ENCODE measurements at places on chromosomes 11 and 22.

- no peak for DNase-seq
Measured at GRCh38 chr22:19942157-19943081, 801 bp upstream of the TXNRD2 start.

DNA sequence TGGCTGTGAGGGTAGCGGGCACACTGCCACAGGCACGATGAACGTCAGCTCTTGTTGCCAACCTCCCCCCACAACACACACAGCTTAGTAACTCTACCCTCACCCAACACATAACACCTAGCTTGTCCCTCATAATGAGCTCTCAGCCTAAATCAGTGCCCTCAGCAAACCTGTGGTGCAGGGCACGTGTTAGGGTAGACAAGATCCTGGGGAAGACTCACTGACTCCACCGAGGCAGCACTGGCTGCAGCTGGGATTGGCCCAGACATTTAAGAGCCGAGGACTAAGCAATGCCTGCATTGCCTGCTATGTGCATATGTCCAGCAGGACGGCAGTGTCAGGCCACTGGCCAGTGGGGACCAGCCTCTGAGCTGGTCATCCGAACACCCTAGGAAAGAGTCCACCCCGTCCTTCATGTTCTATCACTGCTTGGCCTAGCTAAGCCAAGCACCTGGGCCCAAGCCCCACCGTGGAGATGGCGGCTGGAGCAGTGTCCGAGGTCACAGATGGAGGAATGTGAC is 32.9 kb upstream of the TRIM29 start:
- no peak for DNase-seq

DNA sequence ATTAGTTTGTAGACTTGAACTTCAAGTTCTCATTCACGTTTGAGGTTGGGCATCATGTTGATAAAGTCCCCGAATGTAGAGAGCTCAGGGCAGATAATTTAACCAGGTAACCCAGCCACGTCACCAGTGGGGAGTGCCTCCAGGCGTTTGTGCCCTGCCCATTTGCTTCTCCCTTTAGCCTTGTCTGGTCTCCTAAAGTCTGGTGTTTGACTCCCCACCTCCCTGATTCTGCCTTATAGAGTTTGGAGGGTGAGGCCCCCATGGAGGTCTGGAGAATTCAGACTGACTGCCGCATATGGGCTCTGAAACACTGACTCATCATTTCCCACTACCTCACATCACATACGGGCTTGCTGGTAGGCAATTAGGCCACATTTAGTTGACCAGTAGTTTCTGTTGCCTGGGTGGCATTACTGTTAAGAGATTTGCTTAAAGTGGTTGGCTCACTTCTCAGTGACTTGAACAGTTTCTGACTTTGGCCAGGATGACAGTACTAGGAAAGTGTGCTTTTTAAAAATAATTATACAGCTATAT is 99.3 kb upstream of the GAL start:
- no peak for DNase-seq

DNA sequence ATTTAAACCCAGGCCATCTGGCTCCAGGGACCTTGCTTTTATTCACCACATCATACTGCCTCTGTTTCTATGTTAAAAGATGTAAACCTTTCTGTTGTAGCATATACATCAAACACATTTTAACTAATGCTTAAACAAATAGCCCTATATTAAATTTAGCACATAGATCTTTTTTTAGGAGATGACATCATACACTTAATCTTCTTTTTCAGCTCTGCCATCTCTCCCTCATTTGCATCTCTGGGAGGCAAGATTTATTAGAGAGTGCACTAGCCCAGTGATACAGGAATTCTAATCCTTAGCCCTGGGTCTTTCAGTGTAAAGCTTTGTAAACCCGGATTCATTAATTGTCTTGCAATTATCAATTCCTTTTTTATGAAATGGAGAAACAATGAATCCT is 13.6 kb downstream of the OR5D16 start:
- DNase-seq, result no peak

DNA sequence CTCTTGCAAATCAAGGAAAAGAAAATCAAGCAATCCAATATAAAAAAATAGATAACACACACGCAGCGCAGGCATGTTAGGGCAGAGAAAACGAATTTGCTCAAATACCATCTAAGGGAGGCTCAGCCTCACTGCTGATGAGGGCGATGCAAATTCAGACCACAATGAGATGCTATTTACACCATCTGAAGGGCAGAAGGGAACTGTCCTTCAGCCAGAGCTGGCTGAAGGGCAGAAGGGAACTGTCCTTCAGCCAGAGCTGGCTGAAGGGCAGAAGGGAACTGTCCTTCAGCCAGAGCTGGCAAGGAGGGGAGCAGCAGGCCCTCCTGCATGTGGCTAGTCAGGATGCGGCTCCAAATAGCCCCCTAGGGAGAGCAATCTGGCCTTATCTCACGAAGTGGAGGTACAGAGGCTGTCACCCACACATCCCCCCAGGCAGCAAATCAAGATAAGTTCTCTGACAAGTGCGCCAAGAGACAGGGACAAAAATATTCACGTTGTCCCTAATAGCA is 7.6 kb upstream of the SLC39A13 start:
- peak; percentile 25 for DNase-seq

DNA sequence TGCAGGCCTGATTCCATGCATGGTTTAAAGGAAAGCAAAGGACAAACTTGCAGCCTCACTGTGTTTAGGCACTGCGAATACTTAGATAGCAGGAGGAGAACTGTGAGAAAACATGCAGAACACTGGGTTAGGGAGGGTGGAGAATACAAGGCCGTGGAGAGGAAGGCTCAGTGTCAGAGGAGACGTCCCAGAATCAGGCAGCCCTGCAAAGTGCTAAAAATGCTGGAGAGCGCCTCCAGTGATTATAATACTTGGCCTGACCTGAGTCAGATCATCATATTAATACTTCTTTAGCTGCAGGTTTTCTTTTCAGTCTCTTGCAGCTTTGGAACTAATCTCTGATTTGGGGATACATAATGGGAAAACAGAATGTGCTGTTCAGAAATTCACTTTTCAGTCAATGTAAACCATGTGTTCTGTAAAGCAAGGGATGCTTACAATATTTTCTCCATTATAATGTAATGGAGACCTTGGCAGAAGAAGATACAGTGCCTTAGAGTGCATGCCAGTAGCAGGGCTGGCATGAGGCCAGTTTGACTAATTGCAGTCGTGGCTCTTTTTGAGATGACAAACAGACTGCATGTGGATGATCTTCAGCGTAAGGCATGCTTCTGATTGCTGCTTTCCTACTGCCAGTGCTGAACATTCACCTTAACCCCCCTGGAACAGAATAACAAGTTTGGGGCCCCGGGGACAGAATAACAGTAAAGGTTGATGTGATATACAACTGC is 16.8 kb downstream of the EXT2 start:
- no peak for DNase-seq

- DNase-seq, result no peak
Measured at GRCh38 chr11:74025467-74026166, 16.7 kb upstream of the UCP3 start.

DNA sequence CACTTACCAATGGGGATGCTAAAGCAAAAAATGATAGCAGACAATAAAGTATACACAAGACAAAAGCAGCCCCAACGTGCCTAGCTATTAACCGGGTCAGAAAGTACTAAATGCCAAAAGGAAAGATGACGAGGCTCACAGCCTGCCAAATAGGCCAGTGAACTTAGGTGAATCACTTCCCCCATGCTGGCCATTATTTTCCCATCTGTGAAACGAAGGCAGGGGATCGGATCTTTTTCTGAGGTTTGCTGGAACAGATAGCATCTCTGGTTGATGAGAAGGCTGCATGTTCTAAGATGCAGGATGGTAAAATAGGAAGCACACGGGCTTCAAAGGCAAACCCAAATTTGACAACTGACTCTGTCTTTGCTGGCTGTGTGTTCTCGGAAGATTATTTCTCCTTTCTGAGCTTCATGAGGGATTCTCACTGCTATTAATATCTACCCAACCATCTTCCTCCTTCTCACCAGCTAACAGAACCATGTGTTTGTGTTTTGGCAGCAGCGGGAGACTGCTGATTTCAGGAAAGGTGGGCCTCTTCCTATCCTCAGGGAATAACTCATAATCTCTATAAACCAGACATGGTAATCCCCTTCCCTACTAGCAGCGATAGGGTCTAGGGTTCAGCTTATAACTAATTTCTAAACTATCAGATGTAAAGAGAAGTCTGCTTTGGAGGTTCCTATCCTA is 390.7 kb downstream of the LARGE1 start:
- no peak for DNase-seq

- peak; percentile 59 for DNase-seq
Measured at GRCh38 chr11:73787051-73787642, 527 bp upstream of the MRPL48 start.

GRCh38 chr22:49629586-49630447 is 197.9 kb downstream of the BRD1 start:
- DNase-seq, result no peak

DNA sequence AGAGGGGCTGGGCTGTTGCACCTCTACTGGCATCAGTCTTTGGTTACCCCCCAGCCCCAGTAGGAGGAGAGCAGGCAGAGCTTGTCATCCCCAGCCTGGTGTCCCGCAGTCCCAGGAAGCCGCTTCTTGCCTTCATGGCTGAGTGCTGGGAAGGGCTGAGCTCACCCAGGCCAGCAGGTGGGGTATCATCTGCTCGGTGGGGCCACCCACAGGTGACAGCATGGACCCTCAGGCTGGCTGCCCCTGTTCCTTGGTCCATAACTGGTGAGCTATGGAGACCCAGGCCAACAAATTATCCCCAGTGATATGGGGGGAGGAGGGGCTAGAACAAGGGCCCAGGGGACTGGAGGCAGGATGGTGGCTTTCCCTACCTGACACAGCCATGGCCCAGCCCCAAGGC is 6.5 kb upstream of the RHOD start:
- DNase-seq, result peak; percentile 37

GRCh38 chr11:8512547-8512946 is 81.5 kb downstream of the STK33 start:
- no peak for DNase-seq

DNA sequence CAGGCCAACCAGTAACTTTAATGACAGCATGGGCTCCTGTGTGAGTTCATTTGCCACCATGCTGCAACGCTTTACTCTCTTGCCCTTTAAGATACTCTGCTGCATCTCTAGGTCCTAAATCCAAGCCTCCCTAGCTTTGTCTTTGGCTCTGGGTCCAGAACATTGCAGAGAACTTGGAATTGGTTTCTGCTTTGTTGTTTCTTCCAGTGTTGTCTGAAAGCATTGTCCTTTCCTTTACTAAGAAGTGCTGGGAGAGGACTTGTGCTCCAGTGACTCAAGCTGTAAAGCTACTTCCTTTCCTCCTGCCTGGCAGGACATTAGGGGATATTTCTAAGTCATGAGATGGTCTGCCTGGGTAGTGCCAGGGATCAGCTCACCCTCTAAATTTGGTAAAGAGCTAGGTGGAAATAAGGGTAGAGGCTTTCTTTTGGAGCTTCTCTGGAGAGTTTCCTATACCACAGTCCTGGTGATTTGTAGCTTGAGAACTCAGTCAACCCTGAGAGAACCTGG is 202.5 kb upstream of the CADM1 start:
- DNase-seq, result no peak

DNA sequence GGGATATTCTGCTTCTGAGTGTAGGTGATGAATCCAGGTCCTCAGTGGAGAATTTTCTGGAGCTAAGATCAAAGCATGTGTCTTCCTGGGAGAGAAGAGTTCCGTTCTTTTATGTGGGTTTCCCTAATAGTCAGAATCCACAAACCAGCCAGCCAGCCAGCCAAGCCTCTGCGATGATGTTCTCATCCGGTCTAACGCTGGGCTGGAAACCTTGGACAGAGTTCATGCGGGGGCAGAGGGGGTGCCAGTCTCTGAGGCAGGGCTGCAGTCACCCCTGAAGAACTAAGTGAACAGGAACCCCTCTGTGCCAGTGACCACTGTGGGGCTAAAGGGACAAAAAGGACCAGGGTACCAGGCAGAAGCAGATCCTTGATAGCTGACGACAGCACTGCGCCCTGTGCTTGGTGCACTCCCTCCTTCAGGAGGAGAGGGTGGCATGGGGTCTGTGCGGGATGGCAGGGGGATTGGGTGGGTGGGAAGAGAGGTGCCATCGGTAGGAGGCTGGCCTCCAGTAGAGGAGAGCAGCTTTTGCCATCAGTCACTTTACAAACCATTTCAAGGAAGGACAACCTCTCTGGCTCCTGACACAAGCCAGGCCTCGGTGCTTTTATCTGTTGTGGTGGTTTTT is 27.1 kb downstream of the ADAMTS15 start:
- DNase-seq, result no peak

- no peak for DNase-seq
Measured at GRCh38 chr22:30607300-30607930, 441 bp downstream of the TCN2 start.

DNA sequence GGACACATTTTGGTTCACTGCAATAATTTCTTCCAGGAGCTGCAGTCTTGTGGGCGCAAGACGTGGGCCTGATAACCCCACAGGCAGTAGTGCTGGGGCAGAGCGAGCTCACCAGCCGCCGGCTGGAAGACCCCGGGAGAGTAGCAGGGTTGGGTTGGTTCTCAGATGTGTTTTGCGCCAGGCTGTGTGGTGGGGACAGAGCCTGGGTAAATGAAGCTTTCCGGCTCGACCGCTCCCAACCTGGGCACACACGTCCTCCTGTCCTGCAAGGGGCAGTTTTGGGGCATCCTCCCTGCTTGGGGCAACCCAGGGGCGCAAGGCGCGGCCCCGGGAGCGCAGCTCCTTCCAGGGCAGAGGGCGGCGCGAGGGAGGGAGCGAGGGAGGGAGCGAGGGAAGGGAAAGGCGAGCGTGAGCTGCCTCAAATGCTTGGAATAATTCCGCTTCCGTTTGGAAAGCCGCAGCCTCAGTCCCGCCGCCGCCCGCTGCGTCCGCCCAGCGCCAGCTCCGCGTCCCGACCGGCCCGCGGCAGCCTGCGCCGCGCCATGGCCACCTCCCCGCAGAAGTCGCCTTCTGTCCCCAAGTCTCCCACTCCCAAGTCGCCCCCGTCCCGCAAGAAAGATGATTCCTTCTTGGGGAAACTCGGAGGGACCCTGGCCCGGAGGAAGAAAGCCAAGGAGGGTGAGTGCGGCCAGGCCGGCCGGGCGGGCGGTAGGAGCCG is at the start of gene PARVA:
PARVA (plus strand) TSS at position 466 of the 718 bp plus-strand sequence; CDS start at position 543, 77 bp downstream.
- DNase-seq, result peak; percentile 84

GRCh38 chr22:45692549-45692948 is 20.9 kb downstream of the ATXN10 start:
- no peak for DNase-seq

- DNase-seq, result peak; percentile 69
Measured at GRCh38 chr11:117875382-117876058, 938 bp downstream of the FXYD6 start.

- peak; percentile 0 for DNase-seq
Measured at GRCh38 chr22:35837101-35837727, 119.5 kb downstream of the APOL5 start.

DNA sequence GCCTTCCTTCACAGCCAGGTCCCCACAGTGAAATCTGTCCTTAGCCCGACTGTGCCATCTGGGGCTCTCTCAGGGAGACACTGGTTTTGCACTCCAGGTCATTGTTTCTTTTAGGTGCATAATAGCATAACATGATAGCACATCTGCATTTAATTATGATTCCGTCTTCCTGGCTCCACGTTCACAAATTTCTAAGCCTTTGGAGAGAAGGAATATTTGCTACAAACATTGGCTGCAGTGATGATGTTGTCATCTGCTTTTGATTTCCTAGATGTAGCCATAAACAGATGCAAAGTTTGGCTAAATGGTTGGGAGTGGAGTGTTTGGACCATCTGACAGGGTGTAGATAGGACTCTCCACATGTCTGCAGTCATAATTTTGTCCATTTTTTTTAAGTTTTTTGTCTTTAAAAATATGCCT is 12.0 kb upstream of the CAT start:
- DNase-seq, result no peak
